ENCODE measurements at places on chromosomes 5 and 9.
A peak's percentile ranks its signal among the peaks of the same experiment; 100 is the strongest.

DNA sequence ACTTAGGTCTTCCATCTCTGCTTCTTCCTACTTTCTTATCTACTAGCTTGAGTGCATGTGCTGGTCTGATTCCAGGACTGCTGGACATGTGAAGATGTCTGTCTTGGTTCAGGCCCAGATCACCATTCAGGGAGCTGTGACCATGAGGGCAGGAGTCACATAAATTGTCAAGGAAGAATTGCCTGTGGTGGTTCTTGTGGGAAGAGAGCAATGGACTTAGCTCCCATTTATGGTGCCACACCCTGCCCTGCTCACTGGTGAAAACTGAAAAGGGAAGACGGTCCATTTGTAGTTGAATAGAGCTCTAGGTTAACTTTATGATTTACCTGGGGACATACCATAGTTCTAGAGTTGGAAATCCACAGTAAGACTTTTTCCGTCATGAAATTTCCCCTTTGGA, 244.3 kb upstream of the ZNF608 start:
- DNase-seq, result no peak

GRCh38 chr9:121285835-121286687, 18.1 kb downstream of the GSN start:
- DNase-seq, result peak; percentile 50

DNA sequence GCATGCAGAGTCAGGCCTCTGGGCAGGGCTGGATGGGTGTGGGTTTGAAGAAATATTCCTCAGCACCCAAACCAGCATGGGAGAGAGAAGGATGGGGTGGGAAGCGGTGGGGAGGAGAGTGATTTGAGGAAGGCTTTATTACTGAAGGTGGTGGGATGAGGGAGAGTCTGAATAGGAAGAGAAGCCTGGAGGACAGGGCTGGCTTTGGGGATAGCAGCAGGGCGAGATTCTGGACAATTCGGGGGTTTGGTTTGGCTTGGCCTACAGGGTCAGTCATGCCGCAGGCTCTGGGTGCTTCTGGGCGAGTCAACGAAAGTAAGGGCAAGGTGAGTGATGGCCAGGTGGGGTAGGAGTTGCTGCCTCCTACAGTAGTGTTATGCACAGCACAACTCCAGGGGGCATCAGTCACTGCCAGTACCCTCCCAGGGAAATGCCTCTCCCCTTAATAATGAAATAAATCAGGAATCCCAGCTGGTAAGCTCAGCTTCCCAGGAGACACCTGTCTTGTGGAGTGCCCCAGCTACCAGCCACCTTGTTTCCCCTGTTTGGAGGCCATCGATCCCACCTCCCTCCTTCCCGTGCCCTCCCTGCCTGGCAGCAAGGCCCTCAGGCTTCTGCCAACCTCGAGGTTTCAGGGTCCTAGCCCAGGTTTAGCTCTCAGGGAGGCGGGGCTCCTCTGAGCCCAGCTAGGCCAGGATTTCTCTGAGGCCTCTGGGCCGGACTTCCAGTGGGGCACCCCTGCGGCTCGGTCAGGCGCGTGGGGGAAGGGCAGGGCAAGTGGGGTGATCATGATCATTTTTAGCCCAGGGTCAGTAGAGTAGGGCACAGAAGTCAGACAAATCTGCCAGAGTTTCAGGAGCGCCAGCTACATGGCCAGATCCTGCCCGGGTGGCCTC, 741 bp upstream of the NKX2-5 start:
- DNase-seq, result no peak

DNA sequence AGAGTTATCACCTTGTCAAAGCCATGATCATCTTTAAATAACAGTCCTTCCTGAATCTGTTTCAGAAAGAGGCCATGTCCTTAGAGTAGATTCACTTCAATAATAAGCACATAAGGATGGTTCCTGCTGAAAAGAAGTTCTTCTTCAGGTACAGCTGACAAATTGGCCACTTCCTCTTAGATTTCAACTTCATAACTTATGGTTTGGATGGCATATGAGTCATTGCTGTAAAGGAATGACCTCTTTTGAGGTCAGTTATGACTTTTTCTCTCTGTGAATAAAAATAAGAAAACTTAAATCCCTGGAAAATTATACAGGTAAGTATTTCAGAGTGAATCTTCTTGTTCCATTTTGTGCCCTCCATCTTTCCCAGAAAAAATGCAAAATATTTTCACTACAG, 555.3 kb upstream of the ZNF462 start:
- DNase-seq, result no peak

DNA sequence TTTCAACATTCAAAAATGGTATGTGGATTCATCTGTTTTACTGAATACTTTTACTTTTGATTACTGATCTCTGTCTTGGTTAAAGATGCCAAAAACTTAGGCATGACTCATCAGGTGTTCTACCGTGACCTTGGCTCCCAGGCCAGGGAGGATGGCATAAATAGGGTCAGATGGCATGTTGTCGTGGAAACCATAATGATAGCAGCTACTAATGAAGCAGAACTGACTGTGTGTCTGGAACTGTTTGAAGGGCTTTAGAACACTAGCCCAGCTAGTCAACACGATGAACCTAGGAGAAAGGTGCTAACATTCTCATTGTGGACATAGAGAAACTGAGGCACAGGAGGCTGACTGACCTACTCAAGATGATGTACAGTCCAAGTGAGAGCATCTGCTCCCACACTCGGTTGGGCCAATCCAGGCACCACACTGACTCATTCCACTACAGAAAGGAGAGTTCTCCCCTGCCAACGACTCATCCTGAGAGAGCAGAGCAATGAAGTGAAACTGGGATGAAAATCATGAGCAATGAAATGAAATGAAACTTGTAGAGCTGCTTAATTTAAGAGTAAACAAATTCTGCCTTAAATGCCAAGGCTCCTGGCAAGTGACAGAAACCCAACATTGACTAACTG, 116.0 kb downstream of the TENT4A start:
- DNase-seq, result no peak

DNA sequence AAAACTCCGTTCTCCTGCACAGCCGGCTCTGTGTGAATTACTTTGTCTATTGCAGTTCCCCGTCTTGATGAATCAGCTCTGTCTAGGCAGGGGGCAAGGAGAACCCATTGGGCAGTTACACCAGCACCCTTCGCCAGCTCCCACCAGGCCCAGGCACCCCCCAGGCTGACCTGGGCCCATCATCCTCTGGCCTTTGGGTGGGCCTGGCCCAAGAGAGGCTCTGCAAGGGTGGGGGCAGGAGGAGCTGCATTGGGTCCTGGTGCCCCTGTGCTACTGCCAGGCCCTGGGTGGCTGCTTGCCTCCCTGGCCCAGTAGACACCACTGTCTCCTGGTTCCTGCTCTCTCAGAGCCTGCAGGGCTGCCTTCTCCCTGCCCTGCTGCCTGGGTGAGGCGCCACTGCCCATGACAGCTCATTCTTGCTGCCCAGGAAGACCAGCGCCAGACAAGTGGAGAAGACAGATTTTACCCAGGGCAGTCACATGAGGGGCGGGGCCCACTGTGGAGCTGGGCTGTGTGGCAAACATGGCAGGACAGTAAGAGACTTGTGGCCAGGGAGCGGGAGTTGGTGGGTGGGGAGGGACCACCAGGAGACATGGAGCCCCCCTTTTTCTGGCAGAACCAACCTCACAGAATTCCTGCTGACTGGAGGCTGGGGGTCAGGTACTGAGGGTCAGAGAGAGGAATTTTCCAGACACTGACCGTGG, 67.2 kb downstream of the MRPL36 start:
- DNase-seq, result no peak

DNA sequence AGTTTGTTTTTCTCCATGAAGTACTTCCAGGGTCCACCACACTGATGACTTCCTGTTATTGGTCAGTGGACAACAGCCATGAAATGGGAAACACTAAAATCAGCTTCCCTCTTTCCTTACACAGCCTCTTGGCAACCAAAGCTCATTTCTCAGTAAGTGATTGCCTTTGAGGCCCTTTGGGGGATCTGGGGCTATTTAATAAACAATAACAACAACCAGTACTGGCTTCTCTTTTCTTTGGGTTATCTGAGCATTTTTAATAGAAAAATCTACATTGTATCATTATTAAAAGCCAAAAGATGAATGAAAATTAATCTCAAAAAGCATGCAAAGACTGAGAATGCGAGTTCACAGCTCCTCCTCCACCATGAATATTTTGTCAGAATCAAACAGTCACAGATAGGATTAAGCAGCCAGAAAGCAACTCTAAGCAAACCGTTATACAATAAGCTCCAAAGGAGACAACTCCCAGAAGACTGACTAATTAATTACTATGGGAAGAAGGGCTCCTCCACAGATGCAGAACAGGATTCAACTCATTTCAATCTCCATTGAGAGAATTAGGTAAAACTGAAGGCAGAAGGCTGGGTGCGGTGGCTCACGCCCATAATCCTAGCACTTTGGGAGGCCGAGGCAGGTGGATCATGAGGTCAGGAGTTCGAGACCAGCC, 68.3 kb downstream of the SERINC5 start:
- DNase-seq, result no peak

DNA sequence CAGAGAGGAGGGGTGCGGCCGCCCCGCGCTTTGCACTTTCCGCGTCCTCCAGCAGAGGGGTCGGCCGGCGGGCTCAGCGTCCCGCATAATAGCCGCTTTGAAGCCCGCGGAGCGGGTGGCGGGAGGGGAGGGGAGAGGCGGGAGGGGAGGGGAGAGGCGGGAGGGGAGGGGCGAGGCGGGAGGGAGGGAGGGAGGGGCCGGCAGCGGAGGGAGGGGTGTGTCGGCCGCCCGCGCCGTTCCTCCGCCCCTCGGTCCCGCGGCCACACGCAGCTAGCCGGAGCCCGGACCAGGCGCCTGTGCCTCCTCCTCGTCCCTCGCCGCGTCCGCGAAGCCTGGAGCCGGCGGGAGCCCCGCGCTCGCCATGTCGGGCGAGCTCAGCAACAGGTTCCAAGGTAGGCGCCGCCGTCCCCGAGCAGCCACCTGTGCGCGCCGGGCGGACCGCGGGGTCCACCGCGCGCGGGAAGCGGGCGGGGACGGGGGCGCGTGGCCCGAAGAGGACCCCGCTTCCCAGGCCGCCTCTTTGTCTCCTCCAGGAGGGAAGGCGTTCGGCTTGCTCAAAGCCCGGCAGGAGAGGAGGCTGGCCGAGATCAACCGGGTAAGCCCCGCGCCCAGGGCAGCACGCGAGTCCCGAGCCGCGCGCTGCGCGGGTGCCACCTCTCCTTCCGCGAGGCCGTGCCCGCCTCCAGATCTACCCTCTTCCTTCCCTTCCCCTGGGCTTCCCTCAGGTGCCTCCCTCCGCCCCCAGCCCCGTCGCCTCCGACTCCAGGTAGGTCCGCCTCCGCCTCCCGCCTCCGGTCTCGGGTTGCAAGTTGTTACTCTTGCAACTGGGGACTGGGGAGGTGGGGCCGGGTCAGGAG, at the start of gene AIF1L:
Gene AIF1L, plus strand, starts transcription at position 263 of the 857 bp plus-strand sequence. Its CDS starts 99 bp downstream, at position 362.
- DNase-seq, result peak; percentile 74

DNA sequence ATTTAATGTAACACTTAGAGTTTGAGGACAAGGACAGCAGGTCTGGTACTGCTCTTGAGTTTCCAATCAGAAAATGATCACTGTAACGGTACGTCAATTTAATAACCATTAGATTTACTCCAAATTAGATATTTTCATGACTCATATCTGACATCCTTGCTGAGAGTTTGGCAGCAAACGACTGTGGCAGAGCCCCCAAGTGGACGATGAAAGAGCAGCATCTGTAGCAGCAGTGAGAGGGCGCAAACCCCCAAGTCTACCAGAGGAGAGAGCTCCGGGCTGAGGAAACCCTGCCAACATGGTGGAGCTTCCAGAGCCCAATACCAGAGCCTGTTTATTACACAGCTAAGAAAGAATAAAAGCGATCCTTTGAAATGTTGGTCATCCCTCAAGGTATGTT, 73.2 kb upstream of the EPB41L4A start:
- peak; percentile 45 for DNase-seq

GRCh38 chr9:126563556-126563955, 50.2 kb upstream of the LMX1B start:
- DNase-seq, result no peak

- no peak for DNase-seq
Measured at GRCh38 chr5:166279828-166280227, 2011.6 kb upstream of the WWC1 start.

- no peak for DNase-seq
Measured at GRCh38 chr9:12781226-12781733, 6.5 kb downstream of the LURAP1L start.

GRCh38 chr5:105740242-105740641, 1930.5 kb downstream of the EFNA5 start:
- DNase-seq, result no peak

DNA sequence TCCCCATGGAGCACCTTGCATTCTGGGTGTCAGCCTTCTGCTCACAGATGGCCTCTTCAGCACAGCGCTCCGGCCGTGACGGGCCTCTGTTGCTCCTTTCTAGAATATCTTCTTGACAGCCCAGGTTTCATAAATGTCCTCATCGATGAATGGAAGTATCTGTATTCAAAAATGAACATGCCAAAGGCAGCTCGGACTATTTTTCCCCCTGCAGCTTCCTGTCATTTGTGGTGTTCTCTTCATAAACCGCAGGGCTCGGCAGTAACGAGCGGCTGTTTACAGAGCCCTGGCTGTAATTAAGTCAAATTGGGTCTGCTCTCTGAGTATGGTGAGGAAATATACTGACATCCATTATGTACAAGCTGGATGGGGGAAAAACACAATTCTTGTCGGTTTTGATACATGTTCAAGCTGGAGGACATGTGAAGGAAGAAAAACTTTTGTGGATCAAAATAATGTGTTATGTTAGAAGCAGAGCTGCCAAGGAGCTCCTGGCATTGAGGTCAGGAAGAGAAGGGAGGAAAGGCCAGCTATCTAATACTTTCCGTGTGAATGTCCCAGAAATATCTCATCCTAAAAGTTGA, 154.1 kb upstream of the CD180 start:
- no peak for DNase-seq

DNA sequence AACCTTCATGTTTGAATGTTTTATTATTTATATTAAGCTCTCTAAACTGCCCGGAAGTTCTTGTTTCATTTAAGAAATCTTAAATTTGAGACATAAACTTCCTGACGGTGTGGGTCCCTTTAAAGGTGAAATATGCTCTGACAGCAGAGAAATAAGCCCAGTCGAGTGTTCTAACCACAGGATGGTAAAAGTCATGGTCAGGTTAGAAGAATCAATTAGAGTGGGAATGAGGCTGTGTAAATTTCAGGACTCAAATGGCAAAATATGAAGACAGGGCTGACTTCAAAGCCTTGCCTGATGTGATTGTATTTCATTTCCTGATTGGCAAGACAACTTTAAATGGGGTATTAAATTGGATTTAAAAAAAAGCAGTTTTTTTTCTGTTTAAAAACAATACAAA, 432.9 kb upstream of the BRINP1 start:
- DNase-seq, result no peak

- no peak for DNase-seq
Measured at GRCh38 chr9:5920860-5921328, 30.2 kb downstream of the MLANA start.

DNA sequence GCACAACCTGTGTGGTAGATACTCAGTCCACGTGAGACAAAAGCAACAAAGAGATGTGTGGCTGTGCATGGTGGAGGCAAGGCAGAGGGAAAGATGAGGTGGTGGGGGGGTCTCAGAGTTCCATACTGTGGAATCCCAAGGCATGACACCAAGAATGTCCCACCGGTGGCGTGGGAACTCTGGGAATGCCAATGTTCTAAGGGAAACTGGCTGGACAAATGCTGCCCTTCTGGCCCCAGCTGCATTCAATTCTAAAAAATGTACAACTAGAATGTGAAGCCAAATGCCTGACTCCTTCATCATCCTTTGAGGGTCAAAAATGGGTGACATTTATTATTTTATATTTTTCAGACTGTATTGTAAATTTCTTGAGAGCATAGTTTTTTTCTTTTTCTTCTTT, 58.2 kb upstream of the EQTN start:
- DNase-seq, result no peak

GRCh38 chr5:5278201-5278814, 138.2 kb downstream of the ADAMTS16 start:
- DNase-seq, result no peak

- no peak for DNase-seq
Measured at GRCh38 chr5:112202694-112203093, 216.4 kb downstream of the EPB41L4A start.

Measured in hematopoietic multipotent progenitor cell (in vitro differentiated cells).